ENCODE measurements at places on chromosomes 5 and 9.

DNA sequence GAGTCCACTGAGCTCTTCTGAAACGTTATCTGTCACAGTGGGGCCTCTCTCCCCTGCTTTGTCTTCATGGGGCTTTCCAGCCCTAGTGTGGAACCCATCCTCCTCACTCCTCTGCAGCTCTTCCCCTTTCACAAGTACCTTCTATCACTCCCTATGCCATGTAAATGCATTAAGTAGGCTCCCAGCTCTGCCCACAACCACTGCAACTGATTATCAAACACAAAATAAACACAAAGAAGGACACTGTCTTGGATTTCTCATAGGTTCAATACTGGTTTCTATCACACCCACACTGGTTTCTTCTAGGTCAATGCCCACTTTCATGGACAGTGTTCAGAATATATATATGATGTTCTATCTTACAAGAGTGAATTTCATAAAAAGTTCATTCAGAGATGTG is 139.4 kb downstream of the GNAQ start:
- DNase-seq: no peak

DNA sequence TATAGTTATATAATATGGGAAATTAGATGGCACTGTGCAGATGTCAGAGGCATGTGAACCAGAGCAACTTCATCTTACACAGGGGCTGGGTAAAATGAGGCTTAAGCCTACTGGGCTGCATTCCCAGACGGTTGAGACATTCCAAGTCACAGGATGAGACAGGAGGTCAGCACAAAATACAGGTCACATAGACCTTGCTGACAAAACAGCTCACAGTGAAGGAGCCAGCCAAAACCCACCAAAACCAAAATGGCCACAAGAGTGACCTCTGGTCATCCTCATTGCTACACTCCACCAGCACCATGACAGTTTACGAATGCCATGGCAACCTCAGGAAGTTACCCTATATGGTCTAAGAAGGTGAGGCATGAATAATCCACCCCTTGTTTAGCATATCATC is 479.4 kb downstream of the TLR4 start:
- DNase-seq: peak; percentile 9

DNA sequence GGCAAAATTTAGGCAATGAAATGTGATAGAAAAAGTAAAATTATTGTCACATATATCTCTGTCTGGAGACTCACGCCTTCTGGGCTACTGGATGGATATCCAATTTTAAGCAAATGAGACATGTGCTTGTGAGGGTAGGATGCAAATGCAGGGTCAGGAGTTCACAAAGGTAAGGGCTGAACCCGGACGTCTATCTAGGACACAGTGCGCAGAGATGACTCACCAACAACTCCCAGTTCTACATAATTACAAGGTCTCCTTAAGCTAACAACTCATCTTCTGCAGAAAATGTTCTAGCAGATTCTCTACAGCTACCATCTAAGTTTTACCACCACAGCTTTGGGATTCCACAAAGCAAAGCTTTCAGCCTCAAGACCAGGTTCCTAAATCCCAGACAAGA is 160.5 kb downstream of the ENTREP1 start:
- DNase-seq: no peak

GRCh38 chr9:90340421-90340820 is 302.2 kb downstream of the DIRAS2 start:
- DNase-seq: no peak

DNA sequence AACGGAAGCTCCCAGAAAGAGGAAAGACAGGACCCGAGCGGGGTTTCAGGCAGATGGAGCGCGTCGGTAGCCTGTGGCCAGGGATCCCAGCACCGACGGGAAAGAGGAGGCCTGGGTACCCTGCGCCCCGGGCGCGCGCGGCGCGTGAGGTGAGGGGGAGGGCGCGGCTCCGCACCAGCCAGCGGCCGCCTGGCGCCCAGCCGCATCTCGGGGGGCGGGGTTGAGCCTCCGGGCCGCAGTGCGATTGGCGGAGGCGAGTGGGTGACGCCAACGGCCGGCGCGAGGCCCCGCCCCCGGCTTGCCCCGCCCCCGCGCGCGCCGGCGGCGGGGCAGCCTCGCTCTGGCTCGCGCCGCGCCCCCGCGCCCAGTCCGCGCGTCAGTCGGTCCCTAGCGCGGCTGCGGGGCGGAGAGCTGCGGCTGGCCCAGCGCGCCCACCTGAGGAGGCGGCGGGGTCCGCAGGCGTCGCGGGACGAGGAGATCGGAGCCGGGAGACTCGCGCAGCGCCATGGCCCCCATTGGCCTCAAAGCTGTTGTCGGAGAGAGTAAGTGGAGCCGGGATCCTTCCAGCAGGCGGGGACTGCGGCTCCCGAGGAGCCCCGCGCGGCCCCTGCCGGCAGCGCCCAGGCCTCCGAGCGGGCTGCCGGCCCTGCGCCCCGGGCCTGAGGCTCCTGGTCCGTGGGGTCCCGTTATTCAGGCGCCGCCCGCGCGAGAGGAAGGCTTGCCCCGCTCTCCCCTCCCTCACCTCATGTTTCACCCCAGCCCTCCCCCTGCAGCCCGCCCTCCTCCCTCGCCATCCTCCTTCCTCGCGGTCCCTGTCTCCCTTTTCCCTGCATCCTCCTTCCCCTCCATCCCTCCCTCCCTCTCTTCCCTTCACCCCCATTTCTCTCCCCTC is at the start of gene STXBP1:
Gene STXBP1 (plus strand): TSS at position 379 of the 892 bp plus-strand sequence. CDS start 127 bp downstream, at position 506.
- DNase-seq: peak; percentile 92

Data from SJCRH30 (cell line).